Mesenteric fat pad (tissue), 1 donor: ENCODE measurements at places on chromosomes 4 and X. TPM values are rescaled to one million over a fixed set of nuclear protein-coding genes. Genes with fewer than 3 reads are reported as not detected.

The S100P gene
- total RNA-seq, result 16.1 TPM

The SPANXN3 gene
- not detected for total RNA-seq

DNA sequence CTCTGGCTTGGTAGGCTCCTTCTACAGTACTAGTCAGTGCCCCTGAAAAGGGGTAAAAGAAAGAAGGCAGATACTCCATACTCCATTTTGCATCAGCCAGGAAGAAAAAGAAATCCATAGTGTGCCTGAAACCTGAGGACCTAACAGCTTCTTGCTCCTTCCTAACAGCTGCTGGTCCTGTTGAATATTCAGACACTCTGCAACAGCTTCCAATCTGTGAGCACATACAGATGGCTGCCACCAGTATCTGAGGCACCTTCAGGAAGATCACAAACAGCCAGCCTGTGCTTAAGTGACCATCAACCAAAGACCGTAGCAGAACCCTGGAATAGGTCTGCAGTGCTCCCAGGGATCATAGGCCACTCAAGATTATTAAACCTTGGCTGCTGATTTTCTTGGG, 4.3 kb downstream of the GIMD1 start:
- no peak for DNase-seq

GRCh38 chr4:149531861-149532260, 283.8 kb downstream of the IQCM start:
- no peak for DNase-seq

DNA sequence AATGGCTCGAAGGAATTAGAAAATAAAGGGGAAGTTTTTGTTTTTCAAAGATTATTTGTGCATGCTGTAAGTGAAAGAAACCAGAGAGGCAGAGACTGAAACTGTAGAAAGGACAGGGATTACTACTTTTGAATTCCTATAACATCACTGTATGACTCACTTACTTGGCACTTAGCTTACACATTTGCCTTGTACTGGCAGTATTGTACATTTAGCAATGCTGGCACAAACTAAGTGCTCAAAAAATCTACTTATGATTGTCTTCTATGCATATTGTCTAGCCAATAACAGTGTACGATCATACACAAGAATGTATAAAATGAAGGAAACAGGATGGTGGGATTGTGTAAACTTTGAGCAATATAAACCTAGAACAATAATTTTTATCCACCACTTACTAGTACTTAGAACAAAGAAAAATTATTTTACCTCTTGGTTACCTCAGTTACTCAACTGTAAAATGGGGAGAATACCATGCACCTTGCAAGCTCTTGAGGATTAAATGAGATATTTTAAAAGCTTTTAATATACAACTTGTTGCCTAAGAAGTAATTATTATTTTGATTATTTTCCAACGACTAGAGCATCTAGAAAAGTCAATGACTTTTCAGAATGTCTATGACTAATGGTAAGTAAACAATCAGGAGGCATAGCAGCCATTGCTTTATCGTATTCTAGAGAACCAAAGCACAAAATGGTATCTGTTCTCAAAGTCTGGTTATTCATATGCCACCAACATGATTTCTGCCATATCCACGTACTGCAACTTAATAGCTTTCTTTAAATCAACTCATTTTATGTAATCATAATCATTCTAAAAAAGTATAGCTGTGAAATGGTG, 4.7 kb downstream of the FAM120C start:
- no peak for DNase-seq
